ENCODE measurements at places on chromosomes 4 and X.

- DNase-seq, result no peak
These were observed 2024.0 kb downstream of the PCDH7 start for GRCh38 chr4:32744211-32744610.

- no peak for DNase-seq
These were observed 277.1 kb upstream of the PRKX start for GRCh38 chrX:3990569-3990968.

DNA sequence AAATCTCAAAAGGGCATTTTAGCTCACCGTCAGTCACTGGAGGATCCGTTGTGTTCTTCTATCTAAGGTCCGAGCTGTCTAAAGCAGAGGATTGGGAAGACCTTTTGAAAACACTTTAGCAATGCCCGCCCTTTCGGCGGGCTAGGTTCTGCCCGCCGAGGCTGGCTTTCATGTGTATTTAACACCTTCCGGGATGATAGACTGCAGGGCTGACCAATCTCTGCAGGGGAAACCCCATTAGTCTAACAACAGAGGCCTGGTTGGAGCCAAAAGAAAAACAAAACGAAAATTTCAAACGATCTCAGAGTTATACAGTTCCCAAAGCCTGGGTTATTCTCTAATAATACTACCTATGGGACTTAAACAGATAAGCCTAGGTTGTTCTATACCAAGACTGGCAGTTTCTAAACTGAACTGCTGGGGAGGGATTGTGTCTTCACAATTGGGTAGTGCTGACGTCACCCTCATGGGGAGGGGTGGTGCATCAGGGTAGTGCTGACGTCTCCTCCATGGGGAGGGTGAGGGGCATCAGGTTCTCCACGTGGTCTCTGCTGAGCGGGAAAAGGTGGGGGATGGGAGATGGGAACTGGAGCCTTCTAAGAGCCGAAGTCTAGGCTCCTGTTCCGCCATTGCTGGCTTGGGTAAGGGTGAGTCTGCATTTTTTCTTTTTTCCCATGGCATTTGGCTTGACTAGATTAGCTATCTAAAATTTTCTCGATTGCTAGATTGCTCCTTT lies 14.8 kb upstream of the CUL4B start:
- DNase-seq, result no peak

GRCh38 chrX:48848847-48849246 lies 13.4 kb upstream of the PCSK1N start:
- DNase-seq, result no peak

- DNase-seq, result no peak
These were observed 338.9 kb upstream of the TECRL start for GRCh38 chr4:64747919-64748715.

DNA sequence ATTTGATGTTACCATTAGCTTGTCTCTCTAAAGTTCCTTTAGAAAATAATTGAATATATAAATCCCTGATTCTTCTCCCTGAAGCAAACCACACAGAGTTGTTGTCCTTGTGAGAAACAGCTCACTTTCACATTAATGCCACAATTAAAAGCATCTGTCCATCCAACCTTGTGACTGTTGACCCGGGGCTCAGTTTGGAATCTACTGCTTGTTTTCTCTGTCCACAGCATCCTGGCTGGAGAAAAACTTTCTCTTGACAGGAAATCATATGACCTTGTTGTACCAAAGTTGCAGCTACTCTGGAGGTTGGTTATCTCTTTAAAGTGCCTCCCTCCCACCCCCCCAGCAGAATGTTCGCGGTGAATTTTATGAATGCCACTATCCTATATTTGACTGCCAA lies 3.1 kb downstream of the PRKG2 start:
- DNase-seq, result no peak

- DNase-seq, result no peak
These were observed 43.6 kb upstream of the KIT start for GRCh38 chr4:54614149-54614548.

GRCh38 chrX:106168107-106168506 lies at the start of gene PWWP3B:
TSS of gene PWWP3B (plus strand) at chrX:106168305. CDS start at chrX:106205433, 37,128 bp downstream.
- DNase-seq, result no peak

All from NCI-H187 treated with DMSO at 0.1 percent for 48 hours (cell line).